ENCODE measurements at places on chromosomes 12 and 14.
A peak's percentile ranks its signal among the peaks of the same experiment; 100 is the strongest.

DNA sequence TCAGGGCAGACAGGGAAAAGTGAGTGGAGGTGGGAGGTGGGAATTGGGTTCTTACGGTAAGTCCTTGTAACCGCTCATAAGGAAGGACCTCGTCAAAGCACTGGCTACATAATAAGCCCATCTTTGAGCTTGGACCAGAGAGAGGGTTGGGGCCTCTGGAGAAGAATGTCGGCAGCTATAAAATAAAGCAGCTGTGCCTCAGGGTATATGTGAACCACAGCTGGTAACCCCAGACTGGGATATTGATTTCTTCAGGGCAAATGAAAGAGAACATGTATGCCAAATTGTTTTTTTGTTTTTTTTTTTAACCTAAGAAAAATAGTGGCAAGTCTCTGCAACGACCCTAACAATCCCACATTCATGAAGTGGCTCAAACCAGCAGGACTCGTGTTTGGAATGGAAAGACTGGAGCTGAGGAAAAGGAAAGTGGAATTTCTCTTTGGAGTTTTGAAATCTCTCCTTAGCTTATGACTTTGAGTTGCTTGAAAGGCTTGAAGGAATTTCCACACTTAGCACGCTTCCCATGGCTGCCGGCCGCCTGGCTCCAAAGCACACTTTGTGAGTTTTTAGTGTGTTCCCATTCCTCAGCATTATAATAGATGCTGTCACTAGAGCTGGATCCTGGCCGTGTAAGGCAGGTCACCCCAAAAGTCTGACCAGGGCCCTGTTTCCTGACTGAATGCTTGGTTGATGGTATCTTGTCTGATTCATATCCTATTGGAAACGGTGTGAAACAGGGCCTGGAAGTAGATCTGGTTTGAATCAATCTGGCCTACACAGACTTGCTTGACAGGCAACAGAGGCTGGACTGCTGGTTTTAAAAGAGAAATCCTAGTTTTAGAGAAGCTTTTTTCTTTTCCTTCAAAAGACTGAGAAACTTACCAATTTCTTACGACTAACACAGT lies 244.7 kb downstream of the MSRB3 start:
- no peak for DNase-seq

DNA sequence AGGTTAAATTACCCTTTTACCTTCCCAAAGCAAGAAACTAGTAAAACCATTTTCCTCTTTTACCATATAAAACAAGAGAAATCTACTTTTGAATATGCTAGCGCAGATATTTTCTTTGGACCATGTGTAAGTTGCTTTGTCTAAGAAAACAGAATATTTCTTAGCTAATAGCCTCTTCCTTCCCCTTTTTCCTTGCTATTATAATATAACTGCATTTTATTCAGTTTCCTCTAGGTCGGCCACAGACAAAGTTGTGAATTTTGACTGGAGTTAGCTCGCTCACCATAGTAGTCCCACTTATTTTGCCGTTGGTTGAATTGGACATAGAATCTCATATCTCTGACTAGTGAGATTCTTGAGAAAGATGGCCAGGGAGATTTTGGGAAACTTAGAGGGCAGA lies 115.6 kb downstream of the PLEKHA5 start:
- no peak for DNase-seq

DNA sequence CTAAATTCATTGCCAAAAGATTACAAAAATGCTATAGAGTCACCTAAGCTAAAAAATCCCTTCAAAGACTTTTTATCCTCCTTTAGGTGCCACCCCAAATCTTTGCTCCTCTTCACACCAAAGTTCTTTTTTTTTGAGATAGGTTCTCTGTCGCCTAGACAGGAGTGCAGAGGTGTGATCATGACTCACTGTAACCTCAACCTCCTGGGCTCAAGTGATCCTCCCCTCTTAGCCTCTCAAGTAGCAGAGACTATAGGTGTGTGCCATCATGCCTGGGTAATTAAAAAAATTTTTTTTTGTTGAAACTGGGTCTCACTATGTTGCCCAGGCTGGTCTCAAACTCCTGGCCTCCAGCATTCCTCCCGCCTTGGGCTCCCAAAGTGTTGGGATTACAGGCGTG lies 47.9 kb downstream of the WDHD1 start:
- no peak for DNase-seq

DNA sequence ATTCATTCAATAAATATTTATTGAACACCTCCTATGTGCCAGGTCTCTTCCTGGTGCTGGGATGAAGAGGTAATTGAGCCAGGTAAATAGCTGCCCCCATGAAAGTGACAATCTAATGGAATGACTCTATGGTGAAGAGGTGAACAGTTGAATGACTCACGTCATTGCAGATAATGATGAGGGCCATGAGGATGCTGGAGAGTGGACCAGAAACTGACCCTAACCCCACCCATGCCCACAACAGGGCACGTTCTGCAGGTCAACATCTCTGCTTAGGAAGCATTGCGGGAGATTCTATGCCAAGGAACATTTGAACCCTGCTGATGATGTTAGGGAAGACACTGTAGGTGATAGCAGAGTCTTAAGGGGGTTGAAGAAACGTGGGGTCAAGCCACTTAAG lies 788.9 kb upstream of the TBX3 start:
- no peak for DNase-seq

GRCh38 chr12:104742551-104743201 lies 215.4 kb downstream of the SLC41A2 start:
- no peak for DNase-seq

GRCh38 chr14:100268591-100269207 lies 29.8 kb downstream of the YY1 start:
- no peak for DNase-seq

DNA sequence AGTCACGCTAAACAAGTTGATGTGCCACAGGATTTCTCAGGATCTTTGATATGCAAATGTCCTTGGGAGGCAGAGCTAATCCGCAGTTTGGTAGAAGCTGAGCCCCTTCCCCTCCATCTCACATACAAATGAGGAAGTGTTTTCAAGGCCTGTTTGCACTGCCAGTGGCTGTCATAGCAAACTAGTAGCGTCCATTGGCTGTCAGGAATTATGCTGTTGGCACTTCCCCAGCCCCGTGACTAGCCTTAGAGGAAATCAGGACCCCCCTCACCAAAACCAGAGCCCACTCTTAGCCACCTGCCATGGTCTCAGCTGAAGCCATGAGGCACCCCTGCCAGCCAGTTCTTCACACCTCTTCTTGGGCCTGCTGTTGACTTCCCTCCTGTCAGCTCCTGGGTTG lies 253.9 kb downstream of the CACNA1C start:
- no peak for DNase-seq

DNA sequence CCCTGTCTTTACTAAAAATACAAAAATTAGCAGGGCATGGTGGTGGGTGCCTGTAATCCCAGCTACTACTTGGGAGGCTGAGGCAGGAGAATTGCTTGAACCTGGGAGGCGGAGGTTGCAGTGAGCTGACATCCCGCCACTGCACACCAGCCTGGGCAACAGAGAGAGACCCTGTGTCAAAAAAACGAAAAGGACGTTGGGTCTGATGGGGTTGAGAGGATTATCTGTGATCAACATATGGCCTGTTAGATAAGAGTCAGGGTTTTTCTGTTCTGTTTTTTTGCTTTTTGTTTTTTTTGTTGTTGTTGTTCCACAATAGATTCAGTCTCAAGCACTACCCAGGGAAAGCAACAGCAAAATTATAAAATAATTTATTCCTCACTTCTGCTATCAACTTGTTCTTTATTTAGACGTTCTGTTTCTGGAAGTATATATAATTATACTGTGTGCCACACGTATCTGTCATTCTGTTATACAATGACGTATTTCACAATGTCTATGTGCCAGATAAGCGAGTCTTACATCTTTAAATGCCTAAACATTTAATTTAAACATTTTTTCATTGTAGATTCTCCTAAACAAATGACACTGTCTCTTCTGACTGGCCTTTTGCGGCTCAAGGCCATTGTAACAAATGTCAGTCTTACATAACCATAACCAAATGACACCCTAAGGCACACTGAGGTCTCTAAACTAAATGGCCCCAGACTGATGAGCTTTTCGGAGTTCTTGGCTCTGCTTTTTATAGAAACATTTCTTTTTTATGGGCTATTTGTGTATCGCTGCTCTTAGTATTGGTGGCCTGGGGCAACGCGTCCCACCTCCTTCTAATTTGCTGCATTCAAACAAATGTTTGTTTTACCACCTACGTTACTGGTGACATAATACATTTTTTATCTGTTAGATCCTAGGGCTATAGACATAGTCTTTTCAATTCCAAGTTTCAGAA lies 7.2 kb upstream of the P2RX4 start:
- DNase-seq: no peak

GRCh38 chr12:101698800-101699347 lies 1.4 kb downstream of the CHPT1 start:
- DNase-seq: no peak

DNA sequence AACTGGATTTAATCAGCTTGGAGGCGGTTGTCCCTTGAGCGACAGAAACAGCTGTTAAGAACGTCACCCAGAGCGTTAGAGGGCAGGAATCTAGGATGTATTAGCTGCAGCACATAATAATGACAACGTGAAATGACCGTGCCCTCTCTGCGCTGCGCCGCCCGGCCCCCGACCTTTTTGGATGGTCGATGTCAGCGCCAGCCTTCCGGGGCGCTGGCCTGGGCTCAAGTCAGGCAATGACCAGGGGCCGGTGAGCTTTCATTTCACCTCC lies 427 bp upstream of the TMEM120B start:
- no peak for DNase-seq

DNA sequence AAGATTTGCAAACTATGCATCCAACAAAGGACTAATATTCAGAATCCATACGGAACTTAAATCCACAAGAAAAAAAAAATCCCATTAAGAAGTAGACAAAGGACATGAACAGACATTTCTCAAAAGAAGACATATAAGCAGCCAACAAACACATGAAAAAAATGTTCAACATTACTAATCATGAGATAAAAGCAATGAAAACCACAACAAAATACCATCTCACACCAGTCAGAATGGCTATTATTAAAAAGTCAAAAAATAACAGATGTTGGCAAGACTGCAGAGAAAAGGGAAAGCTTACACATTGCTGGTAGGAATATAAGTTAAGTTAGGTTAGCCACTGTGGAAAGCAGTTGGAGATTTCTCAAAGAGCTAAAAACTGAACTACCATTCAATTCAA lies 16.2 kb downstream of the CDK17 start:
- DNase-seq: no peak

GRCh38 chr14:33390335-33390734 lies 451.7 kb downstream of the NPAS3 start:
- DNase-seq: no peak

DNA sequence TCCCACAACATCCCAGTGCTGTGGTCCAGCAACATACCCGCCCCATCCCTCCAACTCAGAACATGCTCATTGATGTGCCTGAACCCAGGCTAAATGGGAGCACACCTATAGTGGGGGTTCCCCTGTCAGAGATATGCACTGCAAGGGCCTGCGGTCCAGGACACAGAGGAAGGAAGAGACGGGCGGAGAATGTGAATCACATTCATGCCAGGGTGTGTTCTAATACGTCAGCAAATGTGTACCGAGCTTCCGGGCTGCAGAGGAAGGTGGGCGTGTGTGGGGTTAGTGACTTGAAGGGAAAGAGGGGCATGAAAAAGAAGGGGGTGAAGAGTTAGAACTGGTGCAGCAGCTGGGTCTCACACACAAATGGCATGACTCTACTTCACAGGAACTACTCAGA lies 83.7 kb downstream of the DPF3 start:
- peak; percentile 44 for DNase-seq

DNA sequence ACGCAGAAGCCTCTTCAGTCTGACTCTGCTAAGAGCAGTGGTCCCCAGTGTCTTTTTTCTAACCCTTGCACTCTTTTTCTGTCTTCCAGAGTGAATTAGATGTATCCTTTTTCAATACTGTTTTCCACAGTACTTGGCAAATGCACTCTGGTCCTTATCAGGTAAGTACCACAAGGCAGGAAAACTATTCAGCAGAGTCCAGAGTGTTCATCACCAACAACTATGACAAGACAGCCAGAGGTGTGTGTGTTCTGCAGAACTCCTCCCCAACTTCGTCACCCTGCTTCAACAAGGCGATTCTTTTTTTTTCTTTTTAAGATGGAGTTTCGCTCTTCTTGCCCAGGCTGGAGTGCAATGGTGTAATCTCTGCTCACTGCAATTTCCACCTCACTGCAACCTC lies 54.3 kb upstream of the STRN3 start:
- no peak for DNase-seq

DNA sequence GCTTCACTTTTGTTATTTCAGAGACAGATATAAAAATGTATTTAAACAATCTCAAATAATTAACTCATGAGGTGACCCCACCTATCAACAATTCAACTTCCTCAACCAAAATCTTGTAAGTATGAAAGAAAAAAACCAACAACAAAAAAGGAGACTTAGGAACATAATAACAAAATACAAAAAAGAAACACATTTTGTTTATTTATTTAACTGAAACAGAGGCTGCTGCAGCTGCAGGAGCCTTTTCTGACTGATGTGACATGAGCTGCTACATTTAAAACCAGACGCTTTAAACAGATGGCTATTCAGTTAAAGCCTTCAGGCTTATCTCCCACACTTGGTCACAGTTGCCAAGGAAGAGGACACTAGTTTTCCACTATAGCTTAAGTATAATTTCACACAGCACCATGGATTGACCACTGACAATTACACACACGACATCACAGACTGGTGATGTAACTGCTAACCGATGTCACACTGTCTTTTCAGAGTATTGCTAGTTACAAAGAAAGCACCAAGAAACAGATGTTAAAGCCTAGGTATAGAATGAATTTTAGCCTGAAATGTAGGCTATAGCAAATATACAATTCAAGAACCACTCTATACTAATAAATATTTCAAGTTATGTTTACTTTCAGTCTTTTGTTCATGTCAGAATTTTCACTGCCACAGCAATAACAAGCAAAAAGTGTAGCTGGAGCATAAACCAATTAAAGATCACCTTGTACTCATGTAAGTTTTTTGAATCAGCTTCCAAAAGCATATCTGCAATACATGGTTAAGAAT lies 113.0 kb downstream of the MED13L start:
- no peak for DNase-seq

GRCh38 chr12:57887631-57888408 lies 41.3 kb upstream of the CTDSP2 start:
- no peak for DNase-seq

DNA sequence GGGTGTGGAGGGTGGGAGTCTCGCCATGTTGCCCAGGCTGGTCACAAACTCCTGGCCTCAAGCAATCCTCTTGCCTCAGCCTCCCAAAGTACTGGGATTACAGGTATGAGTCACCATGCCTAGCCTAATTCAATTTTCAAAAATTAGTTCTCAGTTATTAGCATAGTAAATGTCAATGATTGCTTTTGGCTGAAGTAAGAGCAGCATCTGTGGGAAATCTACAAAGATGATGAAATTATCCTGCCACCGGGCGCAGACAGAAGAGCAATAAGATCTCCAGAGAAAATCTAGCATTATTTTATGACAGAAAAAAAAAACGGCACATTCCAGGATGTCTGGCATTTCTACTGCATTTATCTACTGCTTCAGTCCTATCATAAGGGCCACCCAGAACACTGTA lies 97.9 kb upstream of the DAAM1 start:
- no peak for DNase-seq

GRCh38 chr14:31070431-31070830 lies 44.3 kb upstream of the STRN3 start:
- DNase-seq: no peak

- DNase-seq: no peak
Measured at GRCh38 chr14:95025218-95025617, 132.1 kb downstream of the DICER1 start.

- no peak for DNase-seq
Measured at GRCh38 chr14:91925001-91925726, 22.3 kb downstream of the FBLN5 start.

- no peak for DNase-seq
Measured at GRCh38 chr12:24231298-24231697, 281.8 kb upstream of the SOX5 start.

- no peak for DNase-seq
Measured at GRCh38 chr12:59087077-59087673, 166.9 kb upstream of the LRIG3 start.

- no peak for DNase-seq
Measured at GRCh38 chr12:32395026-32395425, 4.3 kb upstream of the FGD4 start.

Data from stimulated activated CD4-positive, alpha-beta T cell treated with anti-CD3 and anti-CD28 coated beads, TNF-alpha, amount 100 ng/mL, for 4 hours (primary cell).